ENCODE measurements at places on chromosomes 2 and 18.

- DNase-seq = no peak
Measured at GRCh38 chr2:201931951-201932350, 101.7 kb upstream of the FZD7 start.

DNA sequence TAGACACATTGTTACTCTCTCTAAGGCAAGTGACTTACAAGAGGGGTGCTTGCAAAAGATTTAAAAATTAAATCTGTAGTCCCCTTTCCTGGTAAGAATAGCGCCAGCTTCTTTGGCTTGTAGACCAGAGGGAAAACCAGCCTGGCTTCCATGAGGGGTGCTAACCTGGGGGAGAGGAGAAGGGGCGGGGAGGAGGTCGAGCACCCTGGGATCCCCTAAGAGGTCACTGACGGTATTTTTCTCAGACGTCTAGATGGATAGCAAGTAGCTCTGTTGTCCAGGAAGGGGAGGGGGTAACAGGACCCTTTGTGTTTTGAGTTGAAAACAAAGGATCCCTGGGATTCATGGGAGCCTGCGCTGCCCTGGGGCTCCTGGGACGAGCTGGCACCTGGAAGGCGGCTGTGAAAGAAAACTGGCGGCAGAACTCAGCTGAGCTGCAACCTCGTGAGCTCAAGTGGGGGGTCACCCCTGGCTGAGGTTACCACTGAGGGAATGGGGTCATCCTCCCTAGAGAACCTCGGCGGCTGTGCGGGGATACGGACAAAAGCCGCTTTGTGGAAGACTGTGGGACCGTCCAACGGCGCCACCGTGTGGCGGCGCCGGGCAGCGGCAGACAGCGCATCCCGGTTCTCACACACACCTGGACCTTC is 37.8 kb upstream of the MRPL19 start:
- DNase-seq = no peak

DNA sequence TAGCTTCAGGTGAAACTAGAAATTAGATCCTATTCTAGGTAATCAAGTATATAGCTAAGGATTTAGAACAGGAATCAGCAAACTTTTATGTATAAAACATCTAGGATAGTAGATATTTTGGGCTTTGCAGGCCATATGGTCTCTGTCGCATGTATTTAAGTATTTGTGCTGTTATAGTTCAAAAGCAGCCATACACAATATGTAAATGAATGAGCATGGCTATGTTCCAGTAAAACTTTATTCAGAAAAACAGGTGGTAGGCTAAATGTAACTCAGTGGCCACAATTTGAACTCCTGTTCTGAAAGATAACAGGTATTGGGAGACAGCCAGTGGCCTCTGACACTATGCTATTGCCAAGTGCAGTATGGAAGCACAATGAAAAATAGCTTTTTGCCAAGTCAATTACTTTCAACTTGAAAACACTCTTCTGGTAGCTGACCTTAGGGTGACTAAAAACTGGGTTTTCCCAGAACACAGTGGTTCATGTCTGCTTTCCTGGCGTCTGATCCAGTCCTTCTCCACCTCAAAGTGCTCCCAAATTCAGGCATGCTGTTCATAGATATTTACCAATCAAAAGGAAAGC is 304.7 kb upstream of the SYT4 start:
- no peak for DNase-seq

DNA sequence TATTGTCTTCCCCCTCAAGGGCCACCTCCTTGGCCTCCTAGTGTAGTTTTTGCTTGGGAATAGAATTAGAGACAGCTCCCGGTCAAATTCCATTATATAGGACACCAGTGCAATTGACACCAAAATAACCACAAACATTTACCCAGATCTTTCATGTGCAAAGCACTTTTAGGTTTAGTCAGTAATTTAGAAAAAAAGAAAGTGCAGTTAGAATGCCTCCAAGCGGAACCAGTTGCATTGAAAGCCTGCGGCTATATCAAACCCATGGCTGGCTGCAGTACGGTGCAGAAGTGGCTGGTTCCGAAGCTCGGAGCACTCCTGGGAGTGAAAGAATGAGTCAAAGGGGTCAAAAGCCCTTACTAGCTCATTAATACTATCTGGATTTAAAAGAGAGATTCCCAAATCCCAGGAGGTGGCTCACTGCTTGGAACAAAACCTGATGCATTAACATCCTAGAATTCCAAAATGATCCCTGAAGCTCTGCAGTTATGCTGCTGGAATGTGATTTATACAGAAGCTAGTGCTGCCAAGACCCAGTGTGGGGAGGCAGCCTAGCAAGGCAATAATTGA is 432.2 kb upstream of the KLHL29 start:
- no peak for DNase-seq

DNA sequence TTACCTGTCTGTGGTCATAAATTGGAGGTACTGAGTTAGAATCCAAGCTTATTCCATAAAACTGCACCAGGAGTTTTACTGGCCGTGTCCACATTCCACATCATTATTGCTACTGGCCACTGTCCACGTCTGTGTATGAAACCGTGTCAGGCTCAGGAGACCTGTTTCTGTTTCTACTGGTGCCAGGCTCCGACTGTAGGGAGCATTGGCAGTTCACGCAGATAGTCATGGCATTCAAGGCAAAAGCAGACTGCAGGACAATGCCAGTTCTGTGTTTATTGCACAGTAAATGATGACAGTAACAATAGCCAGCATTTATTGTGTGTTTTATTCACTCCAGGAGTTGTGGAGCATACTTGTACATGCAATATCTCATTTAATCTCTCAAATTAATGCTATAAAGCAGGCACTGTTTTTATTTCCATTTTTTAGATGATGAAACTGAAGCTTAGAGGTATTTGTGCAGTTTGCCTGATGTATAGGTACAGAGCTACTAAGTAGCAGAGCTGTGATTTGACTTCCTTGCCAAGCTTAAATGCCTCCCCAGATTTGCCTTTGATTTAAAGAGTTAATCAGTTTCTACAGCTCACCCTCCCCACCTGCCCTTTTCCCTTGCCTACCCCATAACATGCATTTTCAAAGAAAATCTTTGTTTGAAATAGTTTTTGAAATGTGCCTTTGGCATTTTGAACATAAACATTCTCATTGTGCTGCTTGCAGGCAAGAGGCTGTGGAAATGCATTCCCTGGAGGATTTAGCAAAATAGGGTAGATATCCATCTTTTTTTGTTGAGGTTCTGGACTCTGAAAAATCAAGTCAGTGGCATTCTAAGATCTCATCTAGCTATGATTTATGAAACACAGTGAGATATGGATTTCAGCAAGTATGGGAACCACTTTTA is 55.5 kb downstream of the MAP4K4 start:
- no peak for DNase-seq

Data from NCI-H1436 treated with DMSO at 0.1 percent for 48 hours (cell line).